ENCODE measurements at places on chromosomes 6 and 20.

- DNase-seq, result no peak
Measured at GRCh38 chr6:56406276-56407269, 159.2 kb upstream of the COL21A1 start.

DNA sequence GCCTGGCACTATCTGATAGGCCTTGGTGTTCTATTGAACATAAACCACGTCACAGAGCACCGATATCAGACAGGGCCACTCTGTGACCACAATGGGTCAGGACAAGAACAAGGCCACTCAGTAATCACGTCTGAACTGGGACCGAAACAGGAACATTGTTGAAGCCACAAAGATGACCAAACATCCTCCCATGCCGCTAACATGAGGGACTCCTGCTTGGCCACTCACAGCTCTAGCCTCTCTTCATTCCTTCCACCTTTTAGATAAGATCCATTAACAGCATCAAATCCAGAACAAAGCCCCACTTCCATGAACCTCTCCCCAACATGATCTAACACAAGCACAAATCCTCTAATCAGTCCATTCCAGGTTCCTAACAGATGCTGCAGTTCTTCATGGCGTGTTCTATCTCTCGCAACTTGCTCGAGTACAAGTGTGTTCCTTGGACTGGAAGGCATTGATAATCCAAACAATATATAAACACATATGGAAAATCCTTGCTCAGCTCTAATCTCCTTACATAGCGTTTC, 7.4 kb downstream of the SIRT5 start:
- DNase-seq, result no peak

GRCh38 chr6:50724381-50725124, 11.2 kb downstream of the TFAP2D start:
- DNase-seq, result no peak

GRCh38 chr6:70527071-70527737, 39.5 kb upstream of the SDHAF4 start:
- DNase-seq, result no peak

DNA sequence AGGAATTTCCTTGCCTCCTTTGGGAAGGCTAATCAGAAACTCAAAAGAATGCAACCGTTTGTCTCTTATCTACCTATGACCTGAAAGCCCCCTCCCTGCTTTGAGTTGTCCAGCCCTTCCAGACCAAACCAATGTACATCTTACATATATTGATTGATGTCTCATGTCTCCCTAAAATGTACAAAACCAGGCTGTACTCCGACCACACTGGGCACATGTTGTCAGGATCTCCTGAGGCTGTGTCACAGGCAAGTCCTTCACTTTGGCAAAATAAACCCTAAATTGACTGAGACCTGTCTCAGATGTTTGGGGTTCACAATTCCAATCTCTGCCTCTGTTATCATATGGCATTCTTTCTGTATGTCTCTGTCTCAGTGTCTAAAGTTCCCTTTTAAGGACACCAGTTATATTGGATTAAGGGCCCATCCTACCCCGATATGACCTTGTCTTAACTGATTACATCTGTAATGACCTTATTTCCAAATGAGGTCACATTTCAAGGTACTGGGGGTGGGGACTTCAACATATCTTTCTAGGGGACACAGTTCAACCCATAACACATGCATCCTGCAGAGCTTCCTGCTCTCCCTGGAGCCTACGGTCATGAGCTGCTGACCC, 513.5 kb upstream of the JARID2 start:
- no peak for DNase-seq

Measured in stimulated activated CD4-positive, alpha-beta T cell treated with anti-CD3 and anti-CD28 coated beads, Interleukin-2, amount 100 ng/mL, for 4 hours (primary cell).